ENCODE measurements at places on chromosomes 5 and 9.

GRCh38 chr5:20145240-20145639 lies 157.2 kb upstream of the CDH18 start:
- no peak for DNase-seq

- DNase-seq: peak; percentile 72
These were observed 660 bp downstream of the SCAMP1 start for GRCh38 chr5:78360924-78361630.

DNA sequence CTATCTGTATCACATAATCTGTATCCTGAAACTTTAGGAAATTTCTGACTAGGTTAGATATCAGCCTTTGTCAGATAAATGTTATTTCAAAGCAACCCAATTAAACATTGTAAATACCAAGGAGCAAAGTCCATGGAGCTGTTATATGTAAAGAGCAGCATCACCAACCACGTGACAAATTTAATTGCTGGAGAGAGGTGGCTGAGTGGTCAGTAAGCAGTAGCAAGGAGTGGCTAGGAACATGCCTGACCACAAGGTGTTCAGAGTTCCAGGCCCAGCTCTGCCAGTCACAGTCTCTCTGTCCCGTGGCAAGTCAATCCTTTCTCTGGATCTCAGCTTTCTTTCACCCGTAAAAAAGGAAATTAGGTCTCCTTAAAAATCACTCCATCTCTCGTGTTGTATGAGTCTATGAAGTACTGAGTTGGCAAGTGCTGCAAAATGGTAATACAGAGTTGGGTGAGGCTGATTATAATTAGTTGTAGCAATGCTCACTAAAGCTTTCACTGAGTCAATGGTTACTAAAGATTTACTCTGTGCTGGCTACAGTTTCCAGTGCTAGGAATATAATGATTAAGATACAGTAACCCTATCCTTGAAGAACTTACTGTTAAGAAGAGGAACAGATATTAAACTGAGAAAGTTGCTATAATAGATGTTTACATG lies 166.1 kb downstream of the GNAQ start:
- no peak for DNase-seq

DNA sequence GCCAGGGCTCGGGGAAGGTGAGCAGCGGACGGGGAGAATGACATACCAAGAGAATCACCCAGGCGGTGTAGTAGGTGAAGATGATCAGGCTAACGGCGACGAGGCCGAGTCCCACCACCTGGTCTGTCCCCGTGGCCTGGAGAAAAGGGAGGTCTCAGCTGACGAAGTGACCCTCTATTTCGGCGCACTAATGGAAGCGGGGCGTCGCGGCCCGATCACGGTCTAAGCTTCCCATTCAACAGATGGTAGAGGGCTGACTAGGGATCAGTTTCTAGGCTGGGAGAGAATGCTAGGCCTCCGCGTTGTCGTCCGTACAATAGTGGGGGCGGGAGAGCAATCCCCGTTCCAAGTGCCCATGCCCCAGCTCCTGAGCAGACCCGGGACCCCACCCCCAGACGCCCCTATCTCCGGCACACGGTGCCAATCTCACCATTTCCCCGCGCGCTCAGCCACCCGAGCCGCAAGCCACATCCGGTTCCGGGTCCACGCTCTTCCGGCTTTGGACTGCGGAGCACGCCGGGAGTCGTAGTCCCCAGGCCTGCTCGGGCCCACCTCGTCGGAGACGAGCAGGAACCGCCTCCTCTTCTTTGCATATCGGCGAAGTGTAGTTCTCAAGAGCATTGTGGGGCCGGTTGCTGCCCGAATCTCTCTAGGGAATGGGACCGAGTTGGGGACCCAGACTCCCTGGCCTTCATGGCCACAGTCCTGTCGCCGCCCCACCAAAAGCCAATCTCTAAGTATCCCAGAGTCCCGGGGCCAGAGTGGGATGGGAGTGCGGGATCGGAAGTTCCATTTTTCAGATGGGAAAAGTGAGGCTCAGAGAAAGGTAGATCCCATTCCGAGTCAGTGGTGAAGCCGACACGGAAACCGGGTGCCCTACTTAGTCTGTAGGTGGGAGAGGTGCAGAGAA lies at the start of gene DPM2:
TSS of gene DPM2 (minus strand) at position 467 of the 910 bp plus-strand sequence. CDS start at position 433, 34 bp downstream.
- DNase-seq: peak; percentile 83

DNA sequence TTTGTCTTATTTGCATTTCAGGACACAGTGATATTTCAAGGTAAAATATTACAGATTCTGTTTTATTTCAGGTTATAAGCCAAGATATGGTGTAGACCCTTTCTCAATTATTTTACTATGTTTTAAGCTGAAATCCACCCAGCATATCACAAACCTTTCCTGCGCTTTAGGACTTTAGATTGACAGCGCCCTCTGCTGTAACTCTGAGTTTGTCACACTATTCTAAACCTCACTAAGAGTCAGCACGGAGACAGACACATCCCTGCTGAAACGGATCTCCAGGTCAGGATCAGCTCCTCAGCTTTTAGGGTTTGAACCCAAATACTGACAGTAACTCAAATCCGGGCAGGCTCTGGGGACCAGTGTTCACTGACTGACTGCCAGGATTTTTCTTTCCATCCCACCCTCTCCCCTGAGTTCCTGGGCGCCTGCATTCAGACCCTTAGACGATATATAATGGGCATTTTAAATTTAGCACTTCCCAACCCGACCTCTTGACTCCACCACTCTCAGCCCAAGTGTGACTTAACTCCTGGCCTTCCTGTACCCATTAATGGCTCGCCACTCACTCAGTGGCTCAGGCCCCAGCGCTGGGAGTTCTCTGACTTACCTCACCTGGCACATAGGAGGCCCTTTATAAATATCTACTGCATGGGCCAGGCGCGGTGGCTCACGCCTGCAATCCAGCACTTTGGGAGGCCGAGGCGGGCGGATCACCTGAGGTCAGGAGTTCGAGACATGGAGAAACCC lies 33.5 kb downstream of the TLX3 start:
- DNase-seq: no peak

- DNase-seq: no peak
These were observed 169.5 kb downstream of the PIK3R1 start for GRCh38 chr5:68384936-68385594.

- DNase-seq: no peak
These were observed 16.9 kb upstream of the COL5A1 start for GRCh38 chr9:134624621-134625181.

DNA sequence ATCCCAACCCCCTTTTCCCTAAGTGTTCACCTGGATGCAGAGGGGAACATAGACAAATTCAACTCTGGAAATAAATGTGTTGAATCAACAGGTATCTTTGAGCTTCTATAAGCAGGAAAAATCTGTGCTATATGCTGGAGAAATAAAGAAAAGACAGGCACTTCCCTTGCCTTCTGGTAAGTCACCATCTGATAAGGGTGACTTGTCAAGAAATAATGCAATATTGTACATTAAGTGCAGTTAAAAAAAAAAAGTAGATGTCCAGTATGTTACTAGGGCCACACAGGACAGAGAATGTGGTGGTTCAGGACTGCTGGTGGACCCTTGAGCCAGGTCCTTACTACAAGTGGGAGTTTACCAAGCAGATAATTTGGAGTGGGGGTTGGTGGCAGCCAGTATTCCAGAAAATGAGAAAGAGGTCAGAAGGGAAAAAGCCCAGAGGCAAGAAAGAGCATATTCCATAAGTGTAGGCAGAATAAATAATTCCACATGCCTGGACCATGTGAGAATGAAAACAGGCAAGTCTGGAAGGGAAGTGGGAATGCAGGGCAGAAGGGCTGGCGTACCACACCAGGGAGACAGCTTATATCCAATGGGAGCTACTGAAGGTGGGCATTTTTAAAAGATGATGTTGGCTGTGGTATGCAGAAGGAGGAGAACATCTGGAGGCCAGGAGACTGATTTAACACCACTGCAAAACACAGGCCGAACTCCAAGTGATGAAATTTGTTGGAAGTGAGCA lies 209.9 kb downstream of the SEMA5A start:
- DNase-seq: no peak

DNA sequence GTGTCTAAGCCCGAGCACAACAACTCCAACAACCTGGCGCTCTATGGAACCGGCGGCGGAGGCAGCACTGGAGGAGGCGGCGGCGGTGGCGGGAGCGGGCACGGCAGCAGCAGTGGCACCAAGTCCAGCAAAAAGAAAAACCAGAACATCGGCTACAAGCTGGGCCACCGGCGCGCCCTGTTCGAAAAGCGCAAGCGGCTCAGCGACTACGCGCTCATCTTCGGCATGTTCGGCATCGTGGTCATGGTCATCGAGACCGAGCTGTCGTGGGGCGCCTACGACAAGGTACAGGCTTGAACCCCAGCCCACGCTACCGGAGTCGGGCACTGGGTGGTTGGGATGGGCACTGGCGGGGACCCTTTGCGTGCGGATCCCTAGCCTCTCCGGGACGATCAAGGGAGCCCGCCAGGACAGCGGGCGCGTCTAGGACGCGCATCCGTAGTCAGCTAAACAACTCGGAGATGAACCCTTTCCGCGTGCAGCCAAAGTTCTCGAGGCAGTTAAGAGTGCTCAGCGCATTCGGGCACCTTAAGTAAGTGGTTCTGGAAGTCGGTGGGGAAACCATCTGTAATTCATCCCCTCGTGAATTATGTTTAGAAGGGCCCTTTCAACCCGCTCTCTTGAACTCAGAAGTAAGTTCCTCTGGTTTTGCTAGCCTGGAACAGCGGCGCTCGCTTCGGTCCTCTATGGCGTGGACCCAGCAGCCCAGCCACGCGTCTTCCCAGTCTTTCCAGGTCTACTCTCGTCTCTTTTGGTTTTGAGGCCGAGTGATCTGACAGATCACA lies 1.3 kb downstream of the KCNN2 start:
- no peak for DNase-seq

DNA sequence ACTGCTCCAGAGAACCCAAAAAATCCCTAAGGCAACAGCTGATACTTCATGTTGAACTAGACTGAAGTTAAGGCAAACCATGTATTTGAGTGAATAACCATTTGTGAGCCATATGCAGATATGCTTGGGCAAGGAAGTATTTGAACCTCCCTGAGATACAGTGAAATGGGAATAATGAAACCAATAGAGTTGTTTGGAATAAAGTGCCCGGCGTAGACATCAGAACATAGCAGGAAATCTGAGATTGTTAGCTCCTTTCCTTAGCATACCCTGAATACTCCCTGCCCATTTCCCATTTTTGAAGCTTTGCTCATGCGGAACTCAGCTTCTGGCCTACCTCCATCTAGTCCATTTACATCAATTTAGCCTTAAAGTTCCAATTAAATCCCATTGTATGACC lies 611.9 kb downstream of the EFNA5 start:
- no peak for DNase-seq

- DNase-seq: no peak
These were observed 75.4 kb upstream of the ARAP3 start for GRCh38 chr5:141757402-141757801.

GRCh38 chr9:127283917-127284497 lies 19.4 kb downstream of the GARNL3 start:
- peak; percentile 8 for DNase-seq

GRCh38 chr5:67623078-67623477 lies 426.5 kb upstream of the CD180 start:
- DNase-seq: no peak

DNA sequence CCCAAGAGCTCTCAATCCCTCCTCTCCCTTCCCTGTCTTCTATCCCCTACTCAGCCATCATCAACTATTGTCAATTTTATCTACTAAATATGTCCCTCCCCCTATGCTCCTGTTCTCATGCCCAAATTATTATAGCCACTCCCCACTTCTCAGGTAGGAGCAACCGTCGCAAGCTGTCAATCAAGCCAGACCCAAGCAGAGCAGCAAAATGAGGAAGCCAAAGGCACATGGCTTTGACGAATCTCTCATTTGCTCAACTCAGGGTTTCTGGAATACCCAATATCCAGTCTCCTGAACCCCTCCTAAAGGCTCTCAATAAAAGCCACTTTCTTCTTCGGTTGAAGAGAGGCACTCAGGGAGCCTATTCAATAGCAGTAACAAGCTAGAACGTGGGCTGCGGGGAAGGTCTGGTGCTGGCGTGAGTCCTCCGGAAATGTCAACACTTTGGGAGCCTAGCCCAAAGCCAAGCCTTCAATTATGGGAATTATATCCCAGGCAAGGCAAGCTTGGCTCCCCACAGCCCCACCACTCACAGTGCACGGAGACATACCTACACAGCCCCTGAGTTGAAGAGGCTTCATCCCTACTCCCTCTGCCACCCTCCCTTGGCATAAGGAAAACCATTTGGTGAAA lies 47.7 kb downstream of the SIL1 start:
- no peak for DNase-seq

DNA sequence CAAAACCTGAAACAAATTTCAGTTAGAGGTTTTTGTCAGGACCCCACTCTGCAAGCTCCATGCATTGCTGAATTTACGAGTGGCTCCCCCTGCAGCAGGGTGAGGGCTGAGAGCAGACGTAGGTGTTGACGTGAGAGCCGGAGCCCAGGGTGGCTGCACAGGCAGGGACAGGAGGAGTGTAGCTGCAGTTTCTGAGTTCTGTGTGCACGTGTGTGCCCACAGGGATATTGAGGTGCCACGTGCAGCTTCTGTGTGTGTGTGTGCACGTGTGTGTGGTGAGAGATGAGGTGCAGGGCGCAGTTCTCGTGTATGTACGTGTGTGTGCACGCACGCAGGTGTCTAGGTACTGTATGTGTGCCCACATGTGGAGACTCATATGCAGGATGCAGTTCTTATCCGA lies 14.6 kb downstream of the PLEKHG4B start:
- no peak for DNase-seq

DNA sequence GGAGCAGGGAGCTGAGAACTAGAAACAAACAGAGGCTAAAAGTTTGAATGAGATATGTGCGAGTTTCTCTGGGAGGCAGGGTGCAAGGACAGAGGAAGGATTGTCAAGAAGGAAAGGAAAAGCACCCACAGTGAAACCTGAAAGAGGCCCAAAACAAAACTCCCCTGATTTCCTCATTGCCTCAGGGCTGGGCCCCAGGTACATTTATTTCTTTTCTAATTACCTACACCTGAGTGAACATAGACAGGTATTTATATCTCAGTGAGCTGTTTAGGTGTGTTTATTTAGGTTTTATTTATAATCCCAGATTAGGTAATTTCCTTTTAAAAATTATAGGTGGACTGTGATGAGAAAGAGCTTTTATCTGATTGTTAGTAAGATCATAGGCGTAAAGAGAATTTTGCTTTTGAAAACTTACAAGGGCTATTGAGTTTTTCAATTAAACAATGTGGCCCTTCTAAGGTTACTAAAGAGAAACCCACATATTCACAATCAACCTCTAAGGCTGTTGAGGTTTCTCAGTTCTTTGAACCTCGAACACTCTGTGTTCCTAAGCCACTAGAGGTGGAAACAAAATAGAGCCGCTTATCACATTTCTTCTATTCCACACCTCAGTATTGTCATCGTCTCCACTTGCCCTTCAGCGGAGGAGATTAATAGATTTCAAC lies 344.8 kb downstream of the ZNF608 start:
- no peak for DNase-seq

- DNase-seq: no peak
These were observed 23.3 kb upstream of the COL5A1 start for GRCh38 chr9:134618163-134618832.

GRCh38 chr9:36997414-36997813 lies 36.7 kb downstream of the PAX5 start:
- no peak for DNase-seq
